Peyer's patch (tissue), 4 donors: ENCODE measurements at places on chromosomes 16 and 17. TPM values are rescaled to one million over a fixed set of nuclear protein-coding genes. Genes with fewer than 3 reads are reported as not detected.

- DNase-seq: no peak
Observed at GRCh38 chr16:8585857-8586256, 4.5 kb downstream of the TMEM114 start.

DNA sequence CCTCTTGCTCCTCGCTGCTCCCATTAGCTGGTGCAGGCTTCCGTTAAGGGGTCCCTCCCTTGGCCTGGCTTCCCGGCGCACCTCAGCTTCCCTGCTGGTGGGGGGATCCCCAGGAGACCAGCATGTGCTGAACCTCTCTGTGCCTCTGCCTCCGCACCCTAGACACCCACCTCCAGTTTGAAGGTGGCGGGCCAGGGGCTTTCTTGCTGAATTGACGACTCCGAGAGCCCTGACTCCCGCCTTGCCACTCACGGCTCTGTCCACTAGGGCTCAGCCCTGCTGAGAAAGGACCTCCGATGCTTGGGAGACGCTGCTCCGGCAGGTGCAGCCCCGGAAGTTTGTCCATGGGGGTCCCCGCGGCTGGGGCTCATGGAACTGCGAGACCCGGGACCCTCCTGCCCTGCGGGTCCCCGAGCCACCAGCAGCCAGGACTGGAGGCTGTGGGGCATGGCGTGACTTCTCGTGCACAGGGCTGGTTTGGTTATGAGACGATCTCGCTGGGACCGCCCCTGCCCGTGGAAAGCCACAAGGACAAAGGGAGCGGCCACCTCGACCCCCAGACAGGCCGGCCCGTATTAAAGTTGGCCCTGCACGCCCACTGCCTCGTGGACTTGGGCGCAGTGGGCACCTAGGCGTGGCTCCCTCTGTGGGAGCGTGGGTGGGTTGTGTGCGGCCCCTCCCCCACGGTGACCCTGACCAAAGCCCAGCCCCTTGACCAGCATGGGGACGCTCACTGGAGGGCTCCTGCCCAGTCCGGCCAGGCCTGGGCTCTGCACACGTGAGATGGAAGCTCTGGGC, 8.1 kb downstream of the CHMP6 start:
- no peak for DNase-seq

DNA sequence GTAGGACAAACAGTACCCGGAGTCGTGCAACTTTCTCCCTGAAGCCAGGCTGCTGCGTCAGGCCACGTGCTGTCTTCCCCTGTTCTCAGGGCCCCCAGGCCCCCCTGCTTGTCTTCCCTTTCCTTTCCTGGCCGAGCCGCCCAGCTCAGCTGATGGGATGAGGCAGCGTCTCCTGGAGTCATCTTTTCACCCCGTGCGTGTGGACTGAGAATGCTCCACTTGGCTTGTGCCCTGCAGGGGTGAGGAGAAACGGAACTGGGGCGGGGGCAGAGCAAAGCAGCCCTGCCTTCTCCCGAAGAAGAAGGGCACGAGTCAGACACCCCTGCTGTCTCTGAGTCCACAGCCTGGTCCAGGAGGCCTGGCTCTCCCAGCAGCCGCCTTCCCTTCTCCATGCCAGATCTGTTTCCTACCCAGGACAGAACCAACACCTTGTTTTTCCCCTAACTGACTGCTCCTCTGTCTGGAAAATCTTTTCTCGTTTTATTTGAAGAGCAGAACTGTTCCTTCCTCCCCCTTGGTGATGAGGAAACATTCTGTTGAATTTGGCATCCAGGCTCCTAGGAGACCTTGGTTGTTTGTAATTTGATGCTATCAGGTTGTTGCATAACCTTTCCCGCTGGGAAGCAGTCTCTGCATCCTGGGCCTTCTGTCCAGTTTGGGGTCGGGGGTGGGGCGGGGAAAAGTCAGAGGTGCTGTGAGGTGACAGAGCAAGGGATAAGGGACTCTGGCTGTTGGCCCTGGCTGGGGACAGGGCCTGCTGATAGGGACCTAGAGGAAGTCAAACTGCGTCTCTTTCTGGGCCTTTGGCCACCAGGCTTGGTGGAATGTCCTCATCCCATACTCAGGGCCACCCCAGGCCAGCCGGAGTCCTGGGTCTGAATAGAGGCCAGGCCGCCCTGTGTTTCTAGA, 78.8 kb downstream of the WIPI1 start:
- peak; percentile 74 for DNase-seq

Gene HSD17B2
- 173 TPM for total RNA-seq

DNA sequence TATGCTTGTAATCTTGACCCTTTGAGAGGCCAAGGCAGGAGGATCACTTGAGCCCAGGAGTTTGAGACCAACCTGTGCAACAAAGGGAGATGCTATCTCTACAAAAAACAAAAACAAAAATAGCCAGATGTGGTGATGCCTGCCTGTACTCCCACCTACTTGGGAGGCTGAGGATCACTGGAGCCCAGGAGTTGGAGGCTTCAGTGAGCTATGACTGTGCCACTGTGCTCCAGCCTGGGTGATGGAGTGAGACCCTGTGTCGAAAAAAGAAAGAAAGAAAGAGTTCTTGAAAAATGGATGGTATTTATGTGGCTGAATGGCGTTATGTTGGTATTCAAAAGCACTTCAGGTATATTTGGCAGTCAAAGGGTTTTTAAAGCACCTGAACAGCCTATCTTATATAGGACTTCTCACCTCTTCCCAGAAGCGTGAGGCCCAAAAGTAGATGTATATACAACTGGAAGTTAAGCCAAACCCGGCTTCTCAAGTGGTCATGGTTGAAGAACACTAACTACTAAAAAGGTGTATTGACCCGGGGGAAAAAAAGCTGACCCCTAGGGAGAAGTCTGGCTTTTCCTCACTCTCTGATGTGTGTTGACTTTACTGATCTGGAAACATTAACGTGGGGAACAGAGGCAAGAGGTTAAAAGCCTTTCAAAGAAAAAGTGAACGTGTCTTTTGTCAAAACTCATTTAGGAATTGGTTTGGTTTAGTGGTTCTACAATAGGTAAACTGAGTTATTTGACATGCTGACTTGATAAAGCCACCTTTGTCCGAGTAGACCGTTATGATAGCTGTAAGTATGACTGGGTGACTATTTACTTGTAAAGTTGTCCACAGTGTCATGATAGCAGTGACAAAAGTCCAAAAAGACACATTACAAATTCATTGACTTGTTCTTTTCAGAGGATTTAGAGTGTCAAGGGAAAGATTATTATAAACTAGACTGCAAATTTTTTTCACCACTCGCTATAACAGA, 183.4 kb downstream of the IRX3 start:
- DNase-seq: no peak

- DNase-seq: no peak
Observed at GRCh38 chr17:56478836-56479447, 114.6 kb upstream of the NOG start.

GRCh38 chr16:72983728-72984350, 64.1 kb downstream of the ZFHX3 start:
- no peak for DNase-seq

DNA sequence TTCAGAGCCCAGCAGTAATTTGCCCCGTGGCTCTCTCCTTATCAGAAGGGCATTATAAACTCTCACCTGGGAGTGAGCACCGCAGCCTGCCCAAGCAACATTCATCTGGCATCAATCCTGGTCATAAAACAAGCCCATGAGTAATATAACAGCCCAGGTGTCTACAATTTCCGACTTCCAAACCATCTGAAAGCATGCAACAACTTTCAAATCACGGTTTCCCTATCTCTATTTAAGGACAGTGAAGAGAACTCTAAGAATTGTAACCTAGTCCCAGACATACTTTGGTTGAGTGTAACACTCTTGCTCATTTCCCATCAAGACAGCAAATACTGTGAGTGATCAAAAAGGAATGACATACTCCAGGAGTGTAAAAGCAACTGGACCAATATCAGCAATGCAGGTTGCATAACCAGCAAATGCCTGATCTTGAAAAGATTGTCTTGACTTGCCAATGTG, 487.4 kb upstream of the SOX9 start:
- peak; percentile 67 for DNase-seq

DNA sequence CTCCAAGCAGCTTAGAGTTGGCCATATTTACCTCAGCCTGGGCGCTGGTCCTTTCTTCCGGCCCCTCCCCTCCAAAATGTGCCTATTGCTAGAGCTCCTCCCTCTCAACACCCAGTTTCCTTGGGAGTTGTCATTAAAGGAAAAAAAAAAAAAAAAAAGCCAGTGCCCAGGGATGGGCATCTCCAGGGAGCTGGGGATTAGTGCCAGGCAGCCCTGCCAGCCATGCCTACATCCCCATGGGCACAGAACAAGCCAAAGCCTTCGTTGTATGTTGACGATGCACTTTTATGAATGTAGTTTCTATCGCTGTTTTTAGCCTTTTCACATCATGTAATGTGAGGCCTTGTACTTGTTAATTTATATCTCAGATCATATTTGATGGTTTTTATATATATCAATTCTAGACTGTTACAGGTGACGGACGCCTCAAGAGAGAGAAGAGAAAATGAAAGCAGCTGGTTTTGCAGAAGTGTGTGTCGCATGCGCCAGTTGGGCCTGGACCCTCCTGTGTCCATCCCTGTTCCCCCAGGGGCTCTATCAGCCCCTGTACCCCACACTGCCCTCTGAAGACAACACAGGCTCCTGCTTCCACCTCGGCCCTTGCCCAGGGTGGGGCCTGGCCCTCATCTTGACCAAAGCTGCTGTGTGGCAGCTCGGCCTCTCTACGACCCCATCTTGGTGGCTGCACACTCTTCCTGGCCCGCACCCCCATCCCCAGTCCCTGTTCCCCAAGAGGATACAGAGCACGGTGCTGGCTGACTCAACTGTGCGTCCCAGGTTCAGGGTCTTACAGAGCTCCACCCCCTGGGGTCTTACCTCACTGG, 4.8 kb downstream of the LIMD2 start:
- DNase-seq: no peak

Gene CCNF
- 7.1 TPM for total RNA-seq

GRCh38 chr16:85491798-85492294, 121.3 kb upstream of the GSE1 start:
- no peak for DNase-seq

- DNase-seq: no peak
Observed at GRCh38 chr16:82042144-82042543, 7.1 kb downstream of the HSD17B2 start.

Gene LGALS9B
- total RNA-seq: 23.1 TPM
